ACHN (cell line): ENCODE measurements at places on chromosomes 3 and 15.

GRCh38 chr15:64901914-64902313, 9.8 kb upstream of the ANKDD1A start:
- no peak for DNase-seq

- DNase-seq: no peak
Observed at GRCh38 chr15:74857082-74857655, 14.2 kb upstream of the ULK3 start.

DNA sequence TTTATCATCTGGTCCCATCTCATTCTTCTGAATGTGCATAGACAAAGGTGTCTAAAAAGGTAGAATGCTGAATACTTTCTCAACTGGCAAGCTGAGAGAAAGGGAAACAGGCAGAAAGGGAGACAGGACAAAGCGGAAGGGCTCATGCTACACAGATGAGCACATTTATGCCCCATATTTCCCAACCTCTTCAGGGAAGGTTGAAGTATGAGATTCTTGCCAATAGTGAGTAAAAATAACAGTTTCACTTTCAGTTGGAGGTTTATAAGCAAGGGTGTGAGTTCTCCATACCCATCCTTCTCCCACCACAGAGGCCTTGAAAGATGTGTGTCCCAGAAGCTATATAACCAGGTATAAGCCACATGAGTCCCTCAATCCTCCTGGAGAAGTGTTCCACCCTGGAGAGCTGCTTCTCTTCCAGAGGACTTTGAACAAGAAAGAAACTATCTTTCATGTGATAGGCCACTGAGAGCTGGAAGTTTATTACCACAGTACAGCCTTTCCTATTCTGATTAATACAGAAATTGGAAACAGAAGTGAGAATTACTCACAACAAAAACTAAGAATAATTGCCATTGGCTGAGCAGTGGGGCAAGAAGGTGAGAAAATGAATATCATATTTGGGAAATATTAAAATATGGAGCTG, 709.4 kb upstream of the NR2F2 start:
- no peak for DNase-seq

GRCh38 chr3:60812502-60812901, 438.8 kb downstream of the FHIT start:
- DNase-seq: no peak

GRCh38 chr15:78264304-78265136, at the start of gene DNAJA4:
Gene DNAJA4 (plus strand): TSS chr15:78264562. CDS start chr15:78264764, 202 bp downstream.
- DNase-seq: peak; percentile 27

- DNase-seq: no peak
Observed at GRCh38 chr3:32455609-32456428, 46.8 kb downstream of the CMTM6 start.

GRCh38 chr3:177597311-177598096, 400.2 kb upstream of the TBL1XR1 start:
- no peak for DNase-seq

- no peak for DNase-seq
Observed at GRCh38 chr15:71549091-71549490, 261.3 kb upstream of the NR2E3 start.

GRCh38 chr3:126522363-126522788, 1.6 kb upstream of the CHST13 start:
- peak; percentile 54 for DNase-seq

DNA sequence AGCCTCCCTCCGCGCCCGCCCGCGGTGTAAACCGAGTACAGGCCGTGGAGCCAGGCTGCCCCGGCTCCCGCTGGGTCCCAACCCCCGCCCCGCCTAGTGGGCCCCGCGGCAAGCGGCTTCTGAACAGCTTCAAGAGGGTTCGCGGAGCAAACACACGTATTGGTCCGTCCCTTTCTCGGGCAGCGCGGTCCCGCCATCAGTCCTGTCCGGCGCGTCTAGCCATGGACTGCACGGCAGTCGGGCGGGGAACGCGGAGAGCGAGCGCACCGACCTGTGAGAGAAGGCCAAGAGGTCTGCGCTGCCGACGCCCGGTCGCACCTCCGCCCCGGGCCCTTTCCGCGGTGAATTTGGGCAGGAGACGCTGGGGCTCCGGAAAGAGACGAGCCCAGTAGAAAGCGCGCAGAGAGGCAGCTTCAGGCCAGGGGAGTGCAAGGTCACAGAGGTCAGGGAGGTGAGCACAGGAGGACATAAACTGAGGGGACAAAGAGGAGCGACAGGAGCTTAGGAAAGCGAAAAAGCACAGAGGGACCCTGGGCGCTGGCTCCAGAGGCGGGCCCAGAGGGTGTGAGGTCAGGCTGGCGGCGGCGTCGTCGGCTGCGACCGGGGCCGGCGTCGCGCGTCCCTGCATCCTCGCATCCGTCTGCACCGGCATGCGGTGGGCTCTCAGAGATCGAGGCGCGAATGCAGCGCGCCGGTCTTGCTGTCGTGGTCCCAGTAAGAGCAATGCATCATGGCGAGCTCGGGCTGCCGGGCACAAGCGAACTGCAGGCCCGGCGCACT, 1.8 kb downstream of the FOXL2 start:
- DNase-seq: no peak

DNA sequence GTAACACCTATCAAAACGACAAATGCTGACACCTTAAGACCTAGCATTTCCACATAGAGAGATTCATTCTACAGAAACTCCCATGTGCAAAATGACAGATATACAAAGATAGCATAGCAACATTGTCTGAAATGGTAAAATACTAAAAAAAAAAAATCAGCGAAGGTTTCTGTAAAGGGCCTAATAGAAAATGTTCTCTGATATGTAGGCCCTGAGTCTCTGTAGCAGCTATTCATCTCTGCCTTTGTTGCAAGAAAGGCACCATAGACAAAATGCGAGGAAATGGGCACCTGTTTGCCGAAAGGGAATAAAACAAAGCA, 631 bp upstream of the MFGE8 start:
- DNase-seq: no peak

DNA sequence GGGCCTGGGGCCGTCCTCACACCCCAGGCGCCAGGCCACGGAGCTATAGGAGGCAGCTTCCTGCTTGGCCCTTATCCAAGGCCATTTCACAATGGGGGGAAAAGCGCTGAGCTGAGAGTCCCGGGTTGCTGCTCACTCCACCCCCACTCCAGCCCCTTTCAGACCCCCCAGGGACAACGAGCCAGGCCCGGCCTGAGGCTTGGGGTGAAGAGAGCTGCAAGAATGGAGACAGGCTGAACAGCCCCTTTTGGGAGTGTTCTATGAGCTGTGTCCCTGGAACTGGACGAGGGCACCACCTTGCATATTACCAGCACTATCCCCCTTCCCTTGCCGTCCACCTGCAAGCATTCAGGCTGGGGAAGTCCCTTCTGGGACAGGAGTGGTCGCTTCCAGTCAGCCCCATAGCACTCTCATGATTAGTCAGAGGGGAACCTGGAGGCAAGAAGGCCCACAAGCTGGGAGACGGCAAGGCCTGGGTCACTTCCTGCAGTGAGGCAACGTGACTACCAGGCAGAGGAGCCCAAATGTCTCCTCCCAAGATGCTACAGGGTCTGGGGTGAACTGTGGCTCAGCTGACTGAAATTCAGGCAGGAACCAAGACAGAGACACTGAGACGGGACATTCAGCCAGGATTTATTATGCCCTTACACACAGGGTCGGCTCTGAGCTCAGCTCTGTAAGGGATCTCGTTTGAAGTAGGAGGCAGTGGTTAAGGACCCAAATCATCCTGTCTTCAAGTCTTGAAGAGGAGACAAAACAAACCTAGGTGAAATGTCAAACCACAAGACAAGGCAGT, 8.6 kb upstream of the SRP14 start:
- DNase-seq: peak; percentile 31

DNA sequence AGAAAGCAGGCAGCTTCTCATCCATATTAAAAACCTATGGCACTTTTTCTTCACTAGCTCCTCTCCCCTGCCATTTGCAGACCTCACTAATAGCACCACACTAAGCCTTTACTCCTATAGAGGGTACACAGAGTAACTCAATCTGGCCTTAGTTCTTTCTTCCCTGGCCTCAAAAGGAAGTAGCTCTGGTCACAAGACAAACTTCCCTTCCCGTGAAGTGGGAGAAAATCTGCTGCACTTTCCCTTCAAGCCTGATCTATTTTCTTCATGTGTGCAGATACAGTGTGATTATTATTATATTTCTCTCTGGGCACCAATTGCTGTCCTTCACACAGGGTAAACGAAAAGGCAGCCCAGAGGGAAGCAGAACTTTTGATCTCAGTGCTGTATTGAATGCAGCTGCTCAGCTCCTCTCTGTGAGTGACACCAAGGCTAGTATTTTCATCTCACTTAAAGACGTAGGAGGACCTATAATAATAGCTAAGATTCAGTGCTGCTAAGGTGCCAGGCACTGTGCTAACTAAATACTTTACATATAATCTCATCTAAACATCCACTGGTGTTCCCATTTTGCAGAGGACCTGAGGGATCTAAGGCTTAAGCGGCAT, 61.9 kb upstream of the RASGRP1 start:
- no peak for DNase-seq

GRCh38 chr15:99989095-99989494, 255.9 kb upstream of the LYSMD4 start:
- DNase-seq: no peak

DNA sequence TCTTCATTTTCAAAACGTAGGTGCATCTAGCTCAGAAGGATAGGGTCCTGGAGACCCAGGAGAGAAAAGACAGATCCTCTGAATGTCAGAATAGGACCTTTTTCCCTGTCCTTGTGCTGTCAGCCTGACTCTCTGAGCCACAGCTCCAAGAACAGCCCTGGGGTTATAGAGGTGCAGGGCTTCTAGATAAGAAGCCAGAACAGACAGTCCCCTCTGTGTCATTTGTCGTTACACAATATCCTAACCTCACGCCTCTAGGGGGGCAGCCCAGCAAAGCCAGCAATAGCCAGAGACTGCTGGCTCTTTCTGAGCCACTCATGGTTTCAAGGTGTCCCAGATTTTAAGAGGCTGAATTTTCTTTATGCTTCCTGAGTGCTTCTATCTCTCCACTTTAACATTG, 153.2 kb upstream of the THBS1 start:
- no peak for DNase-seq

DNA sequence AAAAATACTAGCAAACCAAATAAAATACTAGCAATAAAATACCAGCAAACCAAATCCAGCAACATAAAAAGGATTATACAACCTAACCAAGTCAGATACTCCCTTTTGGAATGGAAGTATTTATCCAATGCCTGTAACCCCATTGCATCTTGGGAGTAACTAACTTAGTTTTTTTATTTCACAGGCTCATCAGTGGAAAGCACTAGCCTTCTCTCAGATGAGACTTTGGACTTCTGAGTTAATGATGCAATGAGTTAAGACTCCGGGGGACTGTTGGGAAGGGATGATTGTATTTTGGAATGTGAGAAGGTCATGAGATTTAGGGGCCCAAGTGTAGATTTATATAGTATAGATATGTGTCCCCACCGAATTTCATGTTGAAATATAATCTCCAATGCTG, 41.2 kb downstream of the POLQ start:
- DNase-seq: no peak

GRCh38 chr3:195080125-195080524, 190.8 kb downstream of the XXYLT1 start:
- DNase-seq: peak; percentile 17

GRCh38 chr3:18872466-18872865, 275.8 kb upstream of the KCNH8 start:
- no peak for DNase-seq

GRCh38 chr15:72784456-72784876, 908 bp upstream of the ADPGK start:
- no peak for DNase-seq

DNA sequence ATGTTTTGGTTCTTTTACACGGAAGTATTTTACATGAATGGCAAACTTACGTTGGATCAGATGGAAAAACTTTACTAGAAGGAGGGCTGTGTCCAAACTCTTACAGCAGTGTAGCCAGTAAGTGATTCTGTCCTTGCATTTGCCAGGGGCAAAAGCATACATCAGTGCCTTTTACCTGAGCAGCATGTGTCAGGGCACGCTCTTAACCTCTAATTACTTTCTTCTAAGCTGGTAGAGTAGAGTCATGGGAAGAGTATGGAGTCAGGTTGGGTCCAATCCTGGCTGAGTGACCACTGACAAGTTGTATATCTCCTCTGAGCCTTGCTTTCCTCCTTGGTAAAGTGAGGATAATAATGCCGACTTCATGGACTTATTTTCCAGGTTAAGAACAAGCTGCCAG, 47.1 kb downstream of the RYR3 start:
- no peak for DNase-seq

GRCh38 chr15:35535365-35535916, 10.5 kb downstream of the DPH6 start:
- DNase-seq: no peak

GRCh38 chr3:141643796-141644195, 94.3 kb upstream of the RNF7 start:
- DNase-seq: no peak

DNA sequence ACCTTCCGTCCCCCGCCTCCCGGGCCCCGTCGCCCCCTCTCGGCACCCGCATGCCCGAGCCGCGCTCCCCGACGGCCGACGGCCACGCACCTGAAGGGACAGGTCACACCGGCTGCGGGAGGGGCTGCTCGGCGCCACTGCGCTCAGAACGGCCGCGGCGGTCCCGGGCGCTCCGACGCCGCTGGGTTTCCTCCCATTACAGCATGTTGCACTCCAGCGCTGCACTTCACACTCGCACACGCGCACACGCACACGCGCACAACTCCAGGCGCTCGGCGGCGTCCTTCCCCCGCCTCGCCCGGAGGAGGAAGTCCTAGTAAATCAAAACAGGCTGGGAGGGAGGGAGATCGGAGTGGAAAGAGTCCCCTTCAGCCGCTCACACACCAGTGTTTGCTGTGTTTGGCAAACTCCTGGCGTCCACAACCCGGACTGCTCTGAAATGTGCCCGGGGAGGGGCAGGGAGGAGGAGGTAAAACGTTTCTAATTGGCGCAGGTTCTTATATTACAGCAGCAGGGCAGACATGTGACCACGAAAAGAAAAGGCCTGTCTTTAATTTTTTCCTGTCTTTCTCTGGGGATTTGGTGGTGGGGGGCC, 76.7 kb upstream of the VGLL4 start:
- DNase-seq: peak; percentile 79

DNA sequence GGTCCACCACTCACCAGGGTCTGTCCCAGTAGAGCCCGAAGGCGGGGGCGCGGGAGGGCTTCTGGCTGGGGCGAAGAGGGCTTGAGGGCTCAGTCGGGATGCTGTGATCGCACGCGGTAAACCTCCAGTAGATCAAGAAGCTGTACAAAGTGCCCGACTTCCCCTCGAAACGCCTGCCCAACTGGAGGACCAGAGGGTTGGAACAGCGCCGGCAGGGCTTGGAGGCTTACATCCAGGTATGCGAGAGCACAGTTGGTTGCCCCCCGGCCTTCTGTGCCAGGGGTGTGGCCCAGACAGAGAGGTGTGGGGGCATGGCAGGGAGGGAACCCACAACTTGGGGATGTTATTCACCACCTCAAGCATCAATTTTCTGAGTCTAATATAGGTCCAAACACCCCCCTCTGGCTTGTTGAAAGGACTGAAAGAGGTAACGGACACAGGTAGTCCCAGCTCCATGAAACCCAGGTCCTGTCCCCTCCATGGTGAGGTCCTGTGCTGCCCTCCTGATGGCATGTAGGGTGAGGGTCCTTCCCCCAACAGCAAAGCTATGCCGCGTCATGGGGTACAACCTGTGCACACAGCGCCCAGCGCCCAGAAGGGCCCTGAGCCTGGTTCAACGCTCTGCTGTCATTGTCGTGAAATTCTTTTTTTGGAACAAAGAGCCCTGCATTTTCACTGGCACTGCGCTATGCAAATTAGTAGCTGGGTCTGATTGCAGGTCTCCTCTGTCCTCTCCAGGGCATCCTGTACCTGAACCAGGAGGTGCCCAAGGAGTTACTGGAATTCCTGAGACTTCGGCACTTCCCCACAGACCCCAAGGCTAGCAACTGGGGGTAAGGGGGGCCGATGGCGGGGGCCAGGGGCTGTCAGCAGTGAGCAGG, 1.2 kb downstream of the SNX22 start:
- DNase-seq: no peak

GRCh38 chr3:106030627-106030963, 161.8 kb upstream of the CBLB start:
- no peak for DNase-seq
